Activated naive CD8-positive, alpha-beta T cell treated with anti-CD3 and anti-CD28 coated beads for 36 hours (primary cell): ENCODE measurements at places on chromosomes 1 and 21.

DNA sequence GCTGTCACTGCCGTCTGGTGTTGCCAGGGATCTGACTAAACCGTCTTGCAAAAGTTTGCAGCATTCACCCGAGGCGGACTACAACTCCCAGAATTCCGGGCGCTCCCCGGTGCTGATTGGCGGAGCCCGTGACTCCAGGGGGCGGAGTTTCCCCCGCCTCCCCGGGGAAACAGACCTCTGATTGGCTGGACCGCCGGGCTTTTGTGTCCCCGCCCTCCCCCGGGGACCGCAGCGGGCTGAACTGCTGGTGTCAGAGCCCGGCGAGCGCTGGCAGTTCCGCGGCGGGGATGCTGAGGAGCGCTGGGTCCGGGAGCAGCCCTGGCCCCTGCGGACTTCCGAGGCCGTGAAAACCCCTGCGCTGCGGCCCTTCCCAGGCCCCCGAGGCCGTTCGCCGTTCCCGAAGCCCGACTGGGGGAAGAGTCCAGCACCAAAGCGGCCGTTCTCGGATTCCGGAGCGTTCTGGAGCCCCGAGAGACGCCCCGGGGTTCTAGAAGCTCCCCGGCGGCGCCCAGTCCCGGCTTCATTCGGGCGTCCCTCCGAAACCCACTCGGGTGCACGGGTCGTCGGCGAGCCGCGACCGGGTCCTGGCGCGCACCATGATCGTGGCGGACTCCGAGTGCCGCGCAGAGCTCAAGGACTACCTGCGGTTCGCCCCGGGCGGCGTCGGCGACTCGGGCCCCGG is at the start of gene SESN2:
Gene SESN2 (plus strand): TSS at position 267 of the 682 bp plus-strand sequence. CDS start 330 bp downstream, at position 597.
- H3K36me3 ChIP-seq = peaks cover 10% of the 10 kb centered on the region
- peak within 1 kb of the TSS; percentile 77 for H3K4me3 ChIP-seq
- DNase-seq = peak; percentile 100
- H3K27me3 ChIP-seq = no peaks in the 10 kb centered on the region
- peaks cover 35% of the 10 kb centered on the region for H3K4me1 ChIP-seq

DNA sequence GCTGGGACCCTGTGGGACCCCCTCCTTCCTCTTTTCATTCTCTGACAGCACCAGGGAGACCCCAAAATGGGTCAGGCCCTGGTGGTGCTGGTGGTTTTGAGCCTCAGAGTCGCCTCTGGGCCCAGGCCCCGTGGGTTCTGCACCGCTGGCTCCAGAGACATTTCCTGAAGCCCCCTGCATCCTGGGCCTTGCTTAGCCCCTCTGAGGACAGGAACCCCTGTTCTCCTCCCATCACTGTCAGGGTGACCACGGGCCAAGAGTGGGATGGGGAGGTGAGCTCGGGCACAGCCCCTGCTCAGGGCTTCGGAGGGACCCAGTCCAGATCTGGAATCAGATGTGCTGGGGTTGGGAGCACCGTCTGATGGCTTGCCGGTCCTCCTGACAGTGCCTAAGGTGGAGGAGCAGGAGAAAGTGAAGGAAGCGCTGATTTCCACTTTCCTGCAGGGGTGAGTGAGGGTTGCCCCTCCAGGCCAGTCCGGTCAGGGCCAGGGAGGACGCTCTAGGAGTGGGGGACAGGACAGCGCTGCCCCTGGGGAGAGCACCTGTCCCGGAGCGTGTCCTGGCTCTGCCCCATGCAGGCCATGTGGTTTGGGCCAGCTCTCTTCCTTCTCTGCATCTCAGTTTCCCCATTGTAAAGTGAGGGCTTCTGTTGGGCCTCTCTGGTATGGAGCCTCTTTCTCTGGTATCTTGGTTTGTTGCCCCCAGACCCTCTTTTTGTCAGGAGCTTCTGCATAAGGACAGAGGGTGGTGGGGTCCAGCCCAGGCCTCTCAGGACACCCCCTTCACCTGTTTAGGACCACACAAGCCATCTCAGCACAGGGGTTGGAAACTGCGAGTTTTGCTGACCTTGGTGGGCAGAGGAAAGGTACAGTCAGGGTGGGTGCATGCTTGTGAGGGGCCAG is 71.0 kb downstream of the TRIM11 start:
- no peak overlapping the region for H3K27ac ChIP-seq
- DNase-seq = no peak
- H3K4me1 ChIP-seq = no peaks in the 10 kb centered on the region
- H3K4me3 ChIP-seq = no peak overlapping the region
- no peaks in the 10 kb centered on the region for H3K36me3 ChIP-seq
- H3K27me3 ChIP-seq = no peaks in the 10 kb centered on the region

- H3K4me3 ChIP-seq = no peak overlapping the region
- no peaks in the 10 kb centered on the region for H3K27me3 ChIP-seq
- no peak for DNase-seq
- no peaks in the 10 kb centered on the region for H3K4me1 ChIP-seq
Measured at GRCh38 chr21:41995577-41995976, 14.6 kb downstream of the ZBTB21 start.

DNA sequence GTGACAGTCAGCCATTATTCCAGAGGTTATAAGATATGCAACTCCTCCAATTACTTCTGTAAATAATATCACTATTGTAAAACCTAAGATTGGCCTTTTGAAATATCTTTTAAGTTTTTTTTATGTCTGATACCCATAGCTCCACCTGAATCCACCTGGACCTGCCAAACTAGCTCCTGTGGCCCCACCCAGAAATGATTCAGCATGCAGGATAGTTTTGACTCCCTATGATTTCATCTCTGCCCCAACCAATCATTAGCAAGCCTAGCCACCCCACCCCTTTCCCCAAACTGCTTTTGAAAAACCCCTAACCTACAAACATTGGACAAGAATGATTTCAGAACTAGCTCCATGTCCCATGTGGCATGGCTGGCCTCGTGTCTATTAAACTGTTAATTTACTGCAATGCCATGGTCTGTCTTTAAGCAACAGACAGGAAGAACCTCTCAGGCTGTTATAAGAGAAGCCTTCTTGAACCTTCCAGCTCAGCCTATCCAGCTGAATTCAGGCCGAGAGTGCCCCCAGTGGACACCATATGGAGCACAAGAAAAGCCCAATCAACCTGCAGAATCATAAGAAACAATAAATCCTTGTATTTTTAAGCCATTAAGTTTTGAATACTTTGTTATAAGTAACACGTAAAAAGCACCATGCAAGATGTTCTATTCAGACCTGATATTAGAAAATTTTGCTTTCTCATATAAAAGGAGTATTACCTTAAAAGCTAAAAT is 263.0 kb upstream of the ZRANB2 start:
- H3K27ac ChIP-seq = no peak overlapping the region
- no peaks in the 10 kb centered on the region for H3K36me3 ChIP-seq
- H3K27me3 ChIP-seq = no peaks in the 10 kb centered on the region
- no peak for DNase-seq
- H3K4me1 ChIP-seq = no peaks in the 10 kb centered on the region
- no peak overlapping the region for H3K4me3 ChIP-seq

- no peaks in the 10 kb centered on the region for H3K4me1 ChIP-seq
- no peak overlapping the region for H3K27ac ChIP-seq
- no peak for DNase-seq
- peaks cover 18% of the 10 kb centered on the region for H3K27me3 ChIP-seq
Measured at GRCh38 chr1:18452550-18452949, 28.2 kb upstream of the KLHDC7A start.

- H3K27me3 ChIP-seq = peaks cover 8% of the 10 kb centered on the region
- H3K4me1 ChIP-seq = no peaks in the 10 kb centered on the region
- H3K36me3 ChIP-seq = no peaks in the 10 kb centered on the region
- no peak overlapping the region for H3K4me3 ChIP-seq
- no peak overlapping the region for H3K27ac ChIP-seq
Measured at GRCh38 chr1:14259191-14259757, 339.2 kb upstream of the KAZN start.

GRCh38 chr1:162420120-162420519 is 8.2 kb upstream of the SH2D1B start:
- H3K4me3 ChIP-seq = no peak overlapping the region
- DNase-seq = no peak

- peaks cover 29% of the 10 kb centered on the region for H3K4me1 ChIP-seq
- peak overlapping the region; percentile 58 for H3K4me3 ChIP-seq
- no peak overlapping the region for H3K27ac ChIP-seq
- peak; percentile 36 for DNase-seq
Measured at GRCh38 chr1:9317591-9318417, 25.1 kb downstream of the SPSB1 start.

- H3K27me3 ChIP-seq = no peaks in the 10 kb centered on the region
- H3K4me3 ChIP-seq = peak overlapping the region; percentile 91
- peaks cover 20% of the 10 kb centered on the region for H3K36me3 ChIP-seq
- H3K27ac ChIP-seq = peak overlapping the region; percentile 85
- H3K4me1 ChIP-seq = peaks cover 41% of the 10 kb centered on the region
Measured at GRCh38 chr1:53947172-53947907, 1.2 kb downstream of the LRRC42 start.

GRCh38 chr1:16068356-16069270 is 4.8 kb downstream of the FAM131C start:
- H3K27ac ChIP-seq = no peak overlapping the region
- H3K36me3 ChIP-seq = no peaks in the 10 kb centered on the region
- DNase-seq = no peak

GRCh38 chr1:109481646-109482045 is 2.1 kb upstream of the ATXN7L2 start:
- peaks cover 30% of the 10 kb centered on the region for H3K4me1 ChIP-seq
- no peak overlapping the region for H3K4me3 ChIP-seq
- peaks cover 9% of the 10 kb centered on the region for H3K27me3 ChIP-seq
- DNase-seq = no peak
- no peak overlapping the region for H3K27ac ChIP-seq
- H3K36me3 ChIP-seq = peaks cover 7% of the 10 kb centered on the region

DNA sequence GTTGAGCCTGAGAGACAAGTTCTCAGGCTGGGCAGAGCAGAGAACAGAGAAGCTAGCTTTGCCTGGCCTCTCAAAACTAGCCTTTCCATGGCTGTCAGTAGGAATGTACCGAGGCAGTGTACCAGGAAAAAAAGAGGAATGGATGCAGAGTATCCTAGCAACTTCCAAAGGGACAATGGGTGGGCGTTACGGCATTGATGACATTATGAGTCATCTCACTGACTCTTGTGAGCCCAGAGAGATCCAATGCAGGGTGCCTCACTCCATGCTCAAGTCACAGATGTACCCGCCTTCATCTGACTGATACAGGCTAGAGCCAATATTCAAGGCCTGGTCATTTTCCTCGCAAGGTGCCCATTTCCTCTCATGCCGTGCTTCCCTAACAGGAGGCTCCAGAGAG is 51.4 kb upstream of the C8B start:
- no peak for DNase-seq
- H3K27ac ChIP-seq = no peak overlapping the region
- H3K36me3 ChIP-seq = no peaks in the 10 kb centered on the region
- no peaks in the 10 kb centered on the region for H3K4me1 ChIP-seq
- no peak overlapping the region for H3K4me3 ChIP-seq

DNA sequence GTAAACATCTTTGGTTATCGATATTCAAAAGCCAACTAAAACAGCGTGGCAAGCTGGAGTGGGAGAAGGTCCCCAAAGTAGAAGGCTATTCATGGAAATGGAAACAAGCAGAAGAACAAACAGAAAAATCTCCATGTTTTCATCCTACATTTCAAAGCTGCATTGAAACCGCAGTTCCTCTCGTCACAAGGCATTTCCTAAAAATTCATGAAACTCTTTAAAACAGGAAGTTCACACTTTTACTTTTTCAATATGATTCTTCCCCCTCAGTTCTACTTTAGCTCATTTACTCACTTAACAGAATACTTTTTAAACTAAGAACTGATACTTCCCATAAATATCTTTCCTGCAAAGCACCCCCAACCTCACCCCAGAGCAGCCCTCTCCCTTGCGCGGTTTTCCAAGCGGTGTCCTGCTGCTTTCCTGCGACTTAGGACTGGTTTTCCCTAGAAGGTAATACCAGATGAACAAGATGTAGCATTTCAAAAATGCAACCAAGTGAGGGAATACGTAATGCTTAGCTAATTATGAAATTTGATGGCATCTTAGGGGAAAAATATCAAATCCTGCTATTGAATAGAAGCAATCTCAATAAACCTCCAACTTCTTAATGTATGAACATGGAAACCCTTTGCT is 228.3 kb upstream of the PKN2 start:
- no peak overlapping the region for H3K4me3 ChIP-seq
- peaks cover 5% of the 10 kb centered on the region for H3K27me3 ChIP-seq
- H3K27ac ChIP-seq = no peak overlapping the region
- no peaks in the 10 kb centered on the region for H3K36me3 ChIP-seq
- H3K4me1 ChIP-seq = no peaks in the 10 kb centered on the region
- no peak for DNase-seq

DNA sequence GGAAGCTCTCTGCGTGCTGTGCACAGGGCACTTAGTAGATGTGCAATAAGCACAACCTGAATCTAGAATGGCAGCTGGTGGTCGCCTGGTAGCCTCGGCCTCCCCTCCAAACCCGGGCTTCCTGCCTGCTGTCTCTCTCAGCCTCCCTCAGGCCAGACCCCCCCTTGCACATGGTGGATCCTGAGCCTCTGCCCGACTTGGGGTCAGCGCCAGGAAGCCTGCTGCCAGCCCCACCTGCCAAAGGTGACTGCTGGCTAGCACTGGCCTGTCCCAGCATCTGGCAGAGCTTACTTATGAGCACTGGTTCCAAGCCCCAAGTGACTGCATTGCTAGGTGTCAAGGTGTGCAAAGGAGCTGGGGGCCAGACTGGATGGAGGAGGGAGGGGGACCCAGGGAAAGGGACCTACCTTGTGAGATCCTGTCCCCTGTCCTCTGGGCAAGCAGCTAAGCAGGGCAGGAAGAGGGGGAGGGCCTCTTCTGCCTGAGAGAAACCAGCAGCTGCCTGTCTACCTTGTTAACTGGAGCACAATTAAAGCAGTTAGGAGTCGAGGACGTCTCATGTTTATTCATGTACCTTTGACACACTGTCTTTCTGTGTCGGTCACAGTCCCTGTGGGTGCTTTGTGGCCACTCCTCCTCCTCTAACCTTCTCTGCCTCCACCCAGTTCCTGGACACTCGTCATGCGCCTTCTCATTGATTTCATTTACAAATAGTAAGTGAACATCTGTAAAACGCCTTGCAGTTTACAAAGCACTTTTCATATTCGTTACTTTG is 100.9 kb downstream of the DDX20 start:
- no peaks in the 10 kb centered on the region for H3K36me3 ChIP-seq
- no peak overlapping the region for H3K4me3 ChIP-seq
- H3K27ac ChIP-seq = no peak overlapping the region
- DNase-seq = no peak
